NAMALWA (cell line): ENCODE measurements at places on chromosomes 7 and 10.

- DNase-seq = no peak
Measured at GRCh38 chr10:43667761-43668386, 19.2 kb upstream of the ZNF32 start.

DNA sequence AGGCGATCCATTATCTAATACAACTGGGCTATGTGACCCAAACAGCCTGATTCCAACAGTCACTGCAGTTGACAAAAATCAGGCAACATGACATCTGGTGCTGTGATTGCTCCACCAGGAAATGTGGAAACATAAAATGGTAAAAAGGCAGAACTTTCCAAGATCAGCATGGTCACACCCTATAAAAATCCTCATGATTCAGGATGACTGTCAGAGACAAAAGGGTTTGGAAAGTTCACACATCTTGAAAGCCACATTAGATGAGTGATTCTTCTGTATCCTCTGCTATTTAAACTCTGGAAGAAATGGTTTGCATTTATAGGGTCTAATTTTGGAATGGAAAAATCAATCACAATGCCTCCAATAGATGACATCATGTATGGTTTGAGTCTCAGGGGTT lies 662.6 kb upstream of the IGFBP3 start:
- DNase-seq = no peak

- no peak for DNase-seq
Measured at GRCh38 chr10:120580918-120581895, 124.2 kb downstream of the PLPP4 start.

DNA sequence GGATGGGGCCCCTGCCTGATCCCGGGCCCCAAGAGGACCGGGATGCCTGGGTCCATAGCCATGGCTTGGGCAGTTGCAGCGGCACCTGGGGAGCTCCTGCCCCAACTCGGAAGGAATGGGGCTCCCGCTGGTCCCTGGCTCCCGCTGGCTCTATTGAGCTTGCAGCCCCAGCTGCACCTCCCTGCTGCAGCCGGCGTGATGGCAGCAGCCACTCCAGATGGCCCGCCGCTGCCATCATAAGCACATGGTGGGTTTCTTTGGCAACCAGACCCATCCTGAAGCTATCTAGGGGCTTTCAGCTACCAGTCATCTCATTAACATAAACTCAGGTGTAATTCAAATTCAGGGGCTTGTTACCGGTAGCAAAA lies 11.1 kb upstream of the DNMBP start:
- peak; percentile 92 for DNase-seq

DNA sequence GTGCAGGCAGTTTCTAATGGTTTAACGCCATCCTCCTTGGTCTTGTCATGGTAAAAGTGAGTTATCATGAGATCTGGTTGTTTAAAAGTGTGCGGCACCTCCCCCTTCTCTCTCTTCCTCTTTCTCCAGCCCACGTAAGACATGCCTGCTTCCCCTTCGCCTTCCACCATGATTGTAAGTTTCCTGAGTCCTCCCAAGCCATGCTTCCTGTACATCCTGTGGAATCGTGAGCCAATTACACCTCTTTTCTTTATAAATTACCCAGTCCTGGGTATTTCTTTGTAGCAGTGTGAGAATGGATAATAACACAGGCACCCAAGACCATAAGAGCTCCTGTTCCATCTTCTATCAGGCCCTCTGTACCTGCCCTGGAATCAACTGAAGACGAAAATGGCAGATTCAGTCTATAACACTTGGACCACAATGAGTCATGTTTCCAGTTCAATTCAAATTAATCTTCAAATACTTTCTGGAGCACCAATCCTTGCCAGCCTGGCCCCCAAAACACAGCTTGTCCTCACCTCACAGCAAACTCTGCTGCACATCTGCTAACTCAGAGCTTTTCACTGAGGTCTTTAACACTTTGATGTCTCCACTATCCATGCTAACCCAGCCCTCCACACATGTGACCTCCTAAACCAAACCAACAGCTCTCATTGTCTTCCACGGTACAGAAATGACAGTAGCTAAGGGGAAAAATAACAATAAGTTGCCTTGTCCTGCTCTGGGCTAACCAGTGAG lies 73.2 kb downstream of the SFMBT2 start:
- DNase-seq = no peak

- no peak for DNase-seq
Measured at GRCh38 chr7:6266699-6267098, 5.7 kb downstream of the CYTH3 start.

- no peak for DNase-seq
Measured at GRCh38 chr7:46682836-46683624, 762.0 kb upstream of the IGFBP3 start.

DNA sequence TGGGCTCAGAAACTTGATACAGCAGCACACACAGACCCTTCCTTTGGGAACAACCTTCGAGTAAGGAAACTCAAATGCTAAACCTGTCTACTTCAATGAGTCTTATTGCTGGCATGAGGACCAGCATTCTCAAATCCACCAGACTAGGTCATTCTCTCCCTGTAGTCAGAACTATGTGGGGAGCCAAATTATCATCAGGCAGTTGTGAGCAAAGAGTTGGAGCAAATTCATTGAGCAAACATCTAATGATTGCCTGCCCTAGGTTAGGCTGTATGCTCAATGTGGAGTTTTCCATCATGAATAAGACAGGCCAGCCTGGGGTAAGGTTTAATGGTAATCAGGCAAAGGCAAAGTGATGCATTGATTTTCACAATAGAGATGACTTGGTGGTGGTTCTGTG lies 3.6 kb downstream of the EPDR1 start:
- no peak for DNase-seq

GRCh38 chr7:142006577-142006976 lies 10.9 kb downstream of the MGAM start:
- no peak for DNase-seq

GRCh38 chr7:102432442-102433218 lies 745 bp upstream of the ORAI2 start:
- DNase-seq = peak; percentile 87

- DNase-seq = peak; percentile 63
Measured at GRCh38 chr10:59240582-59241183, 64.2 kb downstream of the PHYHIPL start.

DNA sequence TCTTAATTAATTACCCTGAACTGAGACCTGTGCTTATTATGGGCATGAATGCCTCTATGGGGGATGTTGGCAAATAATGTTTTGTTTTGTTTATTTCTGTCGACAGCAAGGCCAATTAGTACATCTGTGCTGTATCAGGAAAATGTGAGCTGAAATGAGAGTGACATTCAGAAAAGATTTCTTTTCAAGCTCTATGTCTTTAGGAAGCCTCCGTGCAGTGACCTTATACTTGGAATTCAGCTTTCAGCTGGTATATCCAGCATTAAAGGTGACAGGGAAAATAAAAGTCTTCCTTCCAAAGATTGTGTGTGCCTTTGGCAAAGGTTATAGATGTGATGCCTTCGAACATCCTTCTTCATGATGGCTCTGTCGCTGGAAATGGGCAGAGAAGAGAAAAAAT lies 1061.1 kb downstream of the SORCS3 start:
- DNase-seq = no peak

DNA sequence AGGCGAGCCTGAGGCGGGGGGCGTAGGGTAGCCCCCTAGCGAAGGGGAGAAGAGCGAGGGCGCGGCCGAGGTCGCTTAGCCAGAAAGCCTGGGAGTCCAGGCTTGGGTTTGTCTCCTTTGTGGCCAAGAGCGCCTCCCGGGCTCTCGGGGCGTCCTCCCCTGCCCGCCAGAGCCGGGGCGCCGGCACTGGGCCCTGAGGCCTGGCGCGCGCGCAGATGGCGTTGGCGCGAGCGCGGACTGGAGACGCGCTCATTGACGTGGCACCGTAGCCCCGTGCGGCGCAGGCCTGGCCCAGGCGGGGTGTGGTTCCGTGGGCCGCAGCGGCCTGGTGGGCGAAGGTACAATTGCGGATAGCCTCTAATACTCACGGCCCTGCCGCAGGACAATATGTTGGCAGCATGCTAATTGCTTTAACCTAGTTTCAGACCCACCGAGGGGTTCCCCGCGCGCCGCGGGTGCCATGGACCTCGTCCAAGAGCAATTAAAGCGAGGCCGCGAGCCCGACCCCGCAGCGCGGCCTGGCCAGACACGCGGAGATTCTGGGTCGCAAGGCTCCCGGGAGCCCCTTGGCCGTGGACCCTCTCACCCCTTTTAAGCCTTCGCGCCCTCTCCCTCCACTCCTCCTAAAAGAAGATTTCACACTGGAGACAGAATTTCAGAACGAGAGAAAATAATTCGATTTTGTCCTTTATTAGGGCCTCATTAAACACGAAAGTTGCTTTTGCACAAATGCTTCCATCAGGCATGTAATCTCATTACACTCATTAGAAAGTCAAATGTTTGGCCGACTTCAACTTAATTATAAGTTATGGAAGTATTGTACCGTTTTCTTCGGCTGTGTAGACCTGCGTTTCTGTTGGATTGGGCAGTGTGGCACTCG lies 3.1 kb downstream of the PTF1A start:
- no peak for DNase-seq

DNA sequence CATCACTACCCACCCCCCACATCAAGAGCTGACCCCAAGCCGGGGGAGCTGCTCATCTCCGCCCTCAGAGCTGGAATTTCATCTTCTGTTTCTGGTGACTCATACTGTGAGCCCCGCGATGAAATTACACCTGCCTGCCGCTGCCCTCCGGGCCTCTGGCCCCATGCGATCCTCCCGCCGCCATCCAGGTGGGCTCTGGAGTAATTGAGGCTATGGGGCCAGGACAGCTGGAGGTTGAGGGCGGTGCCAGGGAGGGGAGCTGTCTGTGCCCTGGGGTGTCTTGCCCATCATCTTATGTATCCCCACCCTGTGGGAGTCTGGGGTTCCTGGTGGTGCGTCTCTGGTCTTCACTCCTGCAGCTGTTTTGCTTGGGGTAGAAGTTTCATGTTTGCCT lies 9.0 kb downstream of the GTF2IRD1 start:
- no peak for DNase-seq

GRCh38 chr10:123101872-123102271 lies 33.9 kb upstream of the HMX3 start:
- DNase-seq = no peak

DNA sequence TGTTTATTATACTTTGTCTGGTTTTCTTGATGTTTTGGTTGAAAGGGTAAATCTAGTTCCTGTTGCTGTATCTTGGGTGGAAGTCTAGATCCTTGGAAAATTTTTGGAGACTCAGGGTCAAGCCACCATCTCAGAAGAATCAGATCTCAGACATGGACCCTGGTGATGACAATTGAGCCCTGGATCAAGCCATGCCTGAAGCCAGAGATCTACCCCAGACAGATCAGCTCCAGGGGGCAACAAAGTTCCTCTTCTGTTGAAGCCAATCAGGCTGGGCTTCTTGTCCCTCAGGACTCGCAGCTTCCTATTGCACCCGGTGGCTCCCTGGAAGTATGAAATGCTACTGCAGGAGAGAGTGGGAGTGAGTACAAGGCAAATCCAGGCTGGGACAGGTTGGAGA lies 106.9 kb downstream of the UNCX start:
- DNase-seq = no peak

DNA sequence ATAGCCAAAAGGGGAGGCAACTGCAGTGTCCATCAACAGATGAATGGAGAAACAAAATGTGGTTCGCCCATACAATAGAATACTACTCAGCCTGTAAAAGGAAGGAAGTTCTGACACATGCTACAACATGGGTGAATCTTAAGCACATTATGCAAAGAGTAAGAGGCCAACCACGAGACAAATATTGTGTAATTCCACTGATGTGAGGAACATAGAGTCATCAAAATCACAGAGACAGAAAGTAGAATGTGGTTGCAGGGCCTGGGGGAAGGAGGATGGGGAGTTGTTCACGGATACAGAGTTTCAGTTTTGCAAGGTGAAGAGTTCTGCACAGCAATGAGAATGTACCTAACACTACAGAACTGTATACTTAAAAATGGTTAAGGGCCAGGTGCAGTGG lies 13.7 kb upstream of the C10orf71 start:
- no peak for DNase-seq

DNA sequence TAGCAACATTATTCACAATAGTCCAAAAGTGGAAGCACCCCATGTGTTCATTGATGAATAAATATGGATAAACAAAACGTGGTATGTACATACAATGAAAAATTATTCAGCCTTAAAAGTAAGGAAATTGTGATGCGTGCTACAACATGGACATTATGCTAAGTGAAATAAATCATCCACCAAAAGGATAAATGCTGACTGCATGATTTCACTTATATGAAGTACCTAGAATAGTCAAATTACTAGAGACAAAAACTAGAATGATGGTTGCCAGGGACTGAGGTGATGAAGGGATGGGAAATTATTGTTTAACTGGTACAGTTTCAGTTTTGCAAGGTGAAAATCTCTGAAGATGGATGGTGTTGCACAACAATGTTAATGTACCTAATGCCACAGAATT lies 56.6 kb downstream of the THSD7A start:
- no peak for DNase-seq

DNA sequence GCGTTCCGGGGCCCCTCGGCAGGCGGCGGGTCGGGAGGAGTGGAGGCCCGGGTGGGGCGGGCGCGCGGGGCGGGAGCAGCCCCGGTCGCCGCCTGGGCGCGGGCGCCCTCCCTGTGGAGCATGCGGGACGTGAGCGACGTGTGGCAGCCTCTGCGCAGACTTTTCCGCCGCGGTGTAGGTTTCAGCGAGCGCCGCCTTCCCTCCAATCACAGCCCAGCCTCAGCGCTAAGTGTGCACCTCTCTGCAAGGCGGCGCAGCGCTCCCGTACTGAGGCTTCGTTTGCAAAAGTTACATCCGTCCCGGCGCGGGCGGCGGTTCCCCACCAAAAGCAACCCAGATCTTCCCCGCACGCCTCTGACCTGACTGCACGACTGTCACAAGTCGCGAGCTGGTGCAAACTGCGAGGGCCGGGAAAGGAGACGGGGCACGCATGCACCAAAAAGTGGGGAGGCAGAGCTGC lies 1.2 kb upstream of the PFKFB3 start:
- peak; percentile 90 for DNase-seq

DNA sequence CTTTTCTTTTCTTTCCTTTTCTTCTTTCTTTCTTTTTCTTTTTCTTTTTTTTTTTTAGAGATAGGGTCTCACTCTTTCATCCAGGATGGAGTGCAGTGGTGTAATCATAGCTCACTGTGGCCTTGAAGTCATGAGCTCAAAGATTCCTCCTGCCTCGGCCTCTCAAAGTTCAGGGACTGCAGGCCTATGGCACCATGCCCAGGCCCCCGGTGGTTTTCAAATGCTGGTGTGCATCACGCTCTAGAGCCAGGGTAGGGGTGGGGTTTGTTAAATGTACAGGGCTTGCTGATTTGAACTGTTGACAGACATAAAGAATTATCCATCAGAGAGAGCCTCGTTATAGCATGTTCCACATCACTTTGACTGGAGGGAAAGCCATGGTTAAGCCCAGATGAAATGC lies 5.8 kb downstream of the MINDY4 start:
- no peak for DNase-seq

DNA sequence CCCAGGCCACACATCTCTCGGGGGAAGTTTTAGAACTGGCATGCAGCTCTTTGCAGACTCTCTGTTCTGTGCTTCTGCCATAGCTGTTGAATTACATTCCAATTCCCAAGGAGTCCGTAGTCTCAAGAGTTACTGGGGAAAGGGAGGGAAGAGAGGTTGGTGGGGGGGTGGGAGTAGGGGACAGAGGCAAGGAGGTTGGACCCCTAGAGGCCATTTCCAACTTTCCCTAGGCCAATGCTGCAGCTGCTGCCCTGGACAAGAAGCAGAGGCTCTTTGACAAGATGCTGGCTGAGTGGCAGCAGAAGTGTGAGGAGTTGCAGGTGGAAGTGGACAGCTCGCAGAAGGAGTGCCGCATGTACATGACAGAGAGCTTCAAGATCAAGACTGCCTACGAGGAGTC lies 23.8 kb downstream of the MYH16 start:
- no peak for DNase-seq

GRCh38 chr7:134502463-134503371 lies 24.6 kb upstream of the AKR1B10 start:
- DNase-seq = no peak
